A549 treated with Hydrocortisone at 1 μM for 4 hours (cell line): ENCODE measurements at places on chromosomes 2 and 18. TPM values are rescaled to one million over a fixed set of nuclear protein-coding genes. Genes with fewer than 3 reads are reported as not detected.

The NPAS2 gene
- total RNA-seq: 72.2 to 81.2 TPM (median 78.4 TPM) in 5 replicates

The SFXN5 gene
- 12.3 to 14.3 TPM (median 12.5 TPM) in 5 replicates for total RNA-seq

The VIL1 gene
- total RNA-seq: 0.17 to 0.38 TPM (median 0.35 TPM) in 5 replicates

The ANKRD62 gene
- total RNA-seq: not detected in 5 replicates

The TANC1 gene
- total RNA-seq: 7.0 to 10.8 TPM (median 8.8 TPM) in 5 replicates
